Natural killer cell (primary cell): ENCODE measurements at places on chromosomes 6 and 20. TPM values are rescaled to one million over a fixed set of nuclear protein-coding genes. Genes with fewer than 3 reads are reported as not detected.
A peak's percentile ranks its signal among the peaks of the same experiment; 100 is the strongest.

TRIM31 gene
- not detected for total RNA-seq

DNA sequence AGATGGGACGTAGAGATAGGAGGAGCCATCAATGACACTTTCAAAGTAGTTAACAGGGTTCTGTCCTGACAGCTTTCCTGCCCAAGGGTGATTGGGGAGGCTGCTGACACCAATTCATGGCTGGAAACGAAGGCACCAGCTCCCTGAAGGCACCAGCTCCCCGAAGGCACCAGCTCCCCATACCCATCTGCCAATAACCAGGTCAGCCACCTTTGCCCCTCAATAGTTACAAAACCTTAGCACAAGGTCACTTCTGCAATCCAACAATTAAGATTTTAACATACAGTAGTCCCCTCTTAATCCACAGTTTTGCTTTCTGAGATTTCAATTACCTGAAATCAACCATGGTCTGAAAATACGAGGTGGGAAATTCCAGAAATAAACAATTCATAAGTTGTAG, 51.7 kb downstream of the ELOVL5 start:
- no peak overlapping the region for H3K4me3 ChIP-seq
- H3K4me1 ChIP-seq = peaks cover 42% of the 10 kb centered on the region
- H3K27me3 ChIP-seq = no peaks in the 10 kb centered on the region
- no peak overlapping the region for H3K27ac ChIP-seq

BCAS1 gene
- total RNA-seq = 1.2 TPM

- no peaks in the 10 kb centered on the region for H3K36me3 ChIP-seq
- DNase-seq = no peak
- H3K27ac ChIP-seq = no peak overlapping the region
- no peaks in the 10 kb centered on the region for H3K27me3 ChIP-seq
- no peaks in the 10 kb centered on the region for H3K4me1 ChIP-seq
- H3K4me3 ChIP-seq = no peak overlapping the region
Measured at GRCh38 chr20:7362601-7363000, 577.7 kb downstream of the HAO1 start.

- DNase-seq = no peak
- H3K27me3 ChIP-seq = no peaks in the 10 kb centered on the region
- H3K4me3 ChIP-seq = no peak overlapping the region
- no peak overlapping the region for H3K27ac ChIP-seq
Measured at GRCh38 chr6:25389471-25389870, 110.3 kb downstream of the CARMIL1 start.

- H3K4me3 ChIP-seq = no peak overlapping the region
- DNase-seq = no peak
- H3K27me3 ChIP-seq = no peaks in the 10 kb centered on the region
- no peaks in the 10 kb centered on the region for H3K36me3 ChIP-seq
- H3K4me1 ChIP-seq = no peaks in the 10 kb centered on the region
Measured at GRCh38 chr20:39850821-39851330, 838.2 kb downstream of the MAFB start.

DNA sequence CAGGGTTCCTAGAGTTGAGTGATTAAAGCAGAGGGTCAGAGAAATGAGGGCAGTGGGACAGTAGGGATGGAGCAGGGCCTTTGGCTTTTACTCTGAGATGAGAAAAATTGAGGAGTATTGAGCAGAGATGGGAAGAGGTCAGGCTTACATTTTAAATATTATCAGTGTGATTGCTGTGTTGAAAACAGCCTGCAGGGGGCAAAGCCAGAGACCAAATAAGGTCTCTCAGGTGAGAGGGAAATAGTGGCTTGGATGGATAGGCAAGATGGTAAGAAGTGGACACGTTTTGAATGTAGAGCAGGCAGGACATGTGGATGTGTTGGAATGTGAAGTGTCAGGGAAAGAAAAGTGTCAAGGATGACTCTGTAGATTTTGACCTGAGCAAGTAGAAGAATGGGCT, 105.0 kb upstream of the MAP3K7 start:
- H3K36me3 ChIP-seq = no peaks in the 10 kb centered on the region
- H3K27me3 ChIP-seq = no peaks in the 10 kb centered on the region
- DNase-seq = no peak
- H3K4me1 ChIP-seq = no peaks in the 10 kb centered on the region

- H3K27ac ChIP-seq = no peak overlapping the region
- H3K36me3 ChIP-seq = peaks cover 51% of the 10 kb centered on the region
- DNase-seq = no peak
- no peaks in the 10 kb centered on the region for H3K27me3 ChIP-seq
- H3K4me3 ChIP-seq = no peak overlapping the region
- H3K4me1 ChIP-seq = peaks cover 20% of the 10 kb centered on the region
Measured at GRCh38 chr20:59192533-59192896, 28.9 kb downstream of the ZNF831 start.

TEAD3 gene
- not detected for total RNA-seq

DNA sequence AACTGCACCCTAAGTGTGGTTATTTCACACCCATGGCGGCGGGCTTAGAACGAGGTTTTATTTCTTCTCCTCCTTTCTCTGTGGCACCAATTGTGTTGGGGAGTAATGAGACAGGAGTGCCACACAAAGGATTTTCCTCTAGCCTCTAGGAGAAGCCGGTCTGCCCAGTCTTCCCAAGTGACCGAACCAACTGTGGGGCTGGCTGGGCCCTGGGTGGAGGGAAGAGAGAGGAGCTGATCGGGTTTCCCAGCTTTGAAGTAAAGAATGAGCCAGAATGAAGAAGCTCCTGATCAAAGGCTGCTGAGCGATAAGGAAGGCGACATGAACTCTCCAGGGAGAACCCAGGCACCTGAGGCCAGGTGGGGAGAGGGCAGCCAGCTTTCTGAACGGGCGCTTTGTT, 616.0 kb upstream of the BTBD3 start:
- no peaks in the 10 kb centered on the region for H3K4me1 ChIP-seq
- no peaks in the 10 kb centered on the region for H3K27me3 ChIP-seq
- no peak overlapping the region for H3K4me3 ChIP-seq
- H3K36me3 ChIP-seq = no peaks in the 10 kb centered on the region
- no peak for DNase-seq

ANKRD66 gene
- not detected for total RNA-seq

SLPI gene
- total RNA-seq = not detected

- no peaks in the 10 kb centered on the region for H3K27me3 ChIP-seq
- H3K27ac ChIP-seq = no peak overlapping the region
- no peaks in the 10 kb centered on the region for H3K36me3 ChIP-seq
- no peak overlapping the region for H3K4me3 ChIP-seq
- H3K4me1 ChIP-seq = peaks cover 6% of the 10 kb centered on the region
Measured at GRCh38 chr6:161271343-161272030, 2.4 kb downstream of the AGPAT4 start.

TSPO2 gene
- total RNA-seq = not detected

HSPA12B gene
- not detected for total RNA-seq

DNA sequence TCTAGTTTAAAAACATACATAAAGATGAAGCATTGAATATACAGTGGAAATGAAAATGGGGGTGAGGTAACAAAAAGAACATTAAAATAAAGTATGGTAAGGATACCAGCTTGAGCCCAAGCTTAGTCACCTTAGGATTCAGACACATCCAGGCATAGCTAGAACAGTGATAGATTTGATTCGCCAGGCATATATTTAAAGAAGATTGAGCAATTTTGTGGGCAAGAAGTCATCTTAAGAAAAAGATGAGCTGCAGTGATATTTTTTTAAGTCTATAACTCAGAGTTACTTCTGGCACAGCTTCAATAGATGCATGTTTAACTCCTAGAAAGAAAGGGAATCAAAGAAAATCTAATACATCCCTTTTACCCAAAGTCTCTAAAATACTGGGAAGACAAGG, 97.9 kb downstream of the BMP5 start:
- no peaks in the 10 kb centered on the region for H3K27me3 ChIP-seq
- no peak overlapping the region for H3K4me3 ChIP-seq
- H3K4me1 ChIP-seq = no peaks in the 10 kb centered on the region

DNA sequence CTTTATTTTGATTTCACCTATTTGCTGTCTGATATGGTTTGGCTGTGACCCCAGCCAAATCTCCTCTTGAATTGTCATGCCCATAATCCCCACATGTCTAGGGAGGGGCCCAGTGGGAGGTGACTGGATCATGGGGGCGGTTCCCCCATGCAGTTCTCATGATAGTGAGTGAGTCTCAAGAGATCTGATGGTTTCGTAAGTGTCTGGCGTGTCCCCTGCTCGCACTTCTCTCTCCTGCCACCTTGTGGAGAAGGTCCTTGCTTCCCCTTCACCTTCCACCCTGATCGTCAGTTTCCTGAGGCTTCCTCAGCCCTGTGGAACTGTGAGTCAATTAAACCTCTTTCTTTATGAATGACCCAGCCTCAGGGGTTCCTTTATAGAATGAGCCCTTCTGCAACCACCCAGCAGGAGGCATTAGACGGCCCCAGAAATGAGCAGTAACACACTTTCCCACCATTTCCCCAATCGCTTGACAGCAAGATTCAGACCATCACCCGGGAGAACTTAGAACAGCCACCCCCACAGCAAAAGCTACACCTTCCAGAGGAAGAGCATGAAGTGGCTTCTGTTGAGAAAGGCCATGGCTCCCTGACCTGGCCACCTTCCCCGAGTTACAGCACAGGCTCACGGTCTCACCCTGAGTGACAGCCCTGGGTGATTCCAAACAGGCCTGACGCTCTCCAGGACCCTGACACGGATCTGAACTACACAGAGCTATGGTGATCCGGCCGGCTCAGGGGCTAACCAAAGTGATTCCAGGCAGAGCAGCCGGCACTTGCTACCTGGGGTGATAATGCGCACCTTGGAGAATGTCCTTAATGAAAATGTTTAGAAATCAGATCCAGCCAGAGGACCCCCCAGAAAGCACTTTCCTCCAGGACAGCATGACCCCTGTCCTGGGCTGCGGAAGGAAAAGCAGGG, 131.2 kb upstream of the CDH4 start:
- no peak overlapping the region for H3K27ac ChIP-seq
- no peaks in the 10 kb centered on the region for H3K4me1 ChIP-seq
- H3K4me3 ChIP-seq = no peak overlapping the region
- peak; percentile 57 for DNase-seq
- H3K36me3 ChIP-seq = no peaks in the 10 kb centered on the region
- H3K27me3 ChIP-seq = no peaks in the 10 kb centered on the region

- H3K27me3 ChIP-seq = no peaks in the 10 kb centered on the region
- no peak overlapping the region for H3K27ac ChIP-seq
- no peaks in the 10 kb centered on the region for H3K4me1 ChIP-seq
- H3K36me3 ChIP-seq = no peaks in the 10 kb centered on the region
- DNase-seq = no peak
Measured at GRCh38 chr6:114284281-114284680, 58.5 kb downstream of the HS3ST5 start.

MUC21 gene
- not detected for total RNA-seq

DNA sequence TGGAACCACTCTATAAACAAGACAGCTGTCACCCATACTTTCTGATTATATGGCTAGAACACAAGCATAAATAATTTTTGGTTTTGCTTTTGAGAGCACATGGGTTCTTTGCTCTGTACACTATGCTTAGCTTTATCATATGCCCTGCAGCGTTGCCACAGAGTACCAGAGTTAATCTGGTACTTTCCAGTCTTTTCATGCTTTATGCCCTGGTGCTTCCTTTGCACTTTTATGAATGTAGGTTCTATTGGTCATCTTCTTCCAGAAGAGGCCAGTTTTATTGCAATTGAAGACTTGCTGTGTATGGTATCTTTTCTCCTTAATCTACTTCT, 20.8 kb downstream of the SHLD1 start:
- H3K4me1 ChIP-seq = no peaks in the 10 kb centered on the region
- H3K4me3 ChIP-seq = no peak overlapping the region
- no peak overlapping the region for H3K27ac ChIP-seq
- no peak for DNase-seq
- peaks cover 22% of the 10 kb centered on the region for H3K36me3 ChIP-seq

BANF2 gene
- not detected for total RNA-seq

DNA sequence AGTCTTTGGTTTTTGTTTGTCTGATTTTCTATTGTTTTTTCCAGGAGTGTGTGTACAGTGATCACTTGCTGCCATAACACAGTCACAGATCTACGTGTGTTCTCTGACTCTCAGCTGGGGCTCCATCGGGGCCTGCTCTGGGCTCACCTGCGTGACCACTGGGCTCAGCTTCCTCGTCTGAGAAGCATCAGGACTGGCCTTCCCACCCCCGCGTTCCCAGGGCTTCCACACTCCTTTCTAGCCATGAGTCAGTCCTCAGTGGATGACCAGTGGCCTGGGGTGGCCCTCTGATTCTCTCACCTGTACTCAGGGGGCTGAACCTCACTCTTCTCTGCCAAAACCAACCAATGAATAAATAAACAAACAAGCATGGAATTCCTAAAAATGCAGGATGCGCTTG, 14.5 kb downstream of the THBS2 start:
- H3K36me3 ChIP-seq = no peaks in the 10 kb centered on the region
- no peak overlapping the region for H3K4me3 ChIP-seq
- no peaks in the 10 kb centered on the region for H3K27me3 ChIP-seq
- no peak overlapping the region for H3K27ac ChIP-seq
- DNase-seq = no peak

- no peak overlapping the region for H3K4me3 ChIP-seq
- H3K4me1 ChIP-seq = no peaks in the 10 kb centered on the region
Measured at GRCh38 chr6:22008248-22008836, 288.5 kb downstream of the PRL start.
